ENCODE measurements at places on chromosomes 3 and 15. TPM values are rescaled to one million over a fixed set of nuclear protein-coding genes. Genes with fewer than 3 reads are reported as not detected.
A peak's percentile ranks its signal among the peaks of the same experiment; 100 is the strongest.

The PDCD7 gene
- total RNA-seq: 34.3 TPM

The HRG gene
- total RNA-seq: not detected

The EHHADH gene
- 5.4 TPM for total RNA-seq

The PSTPIP1 gene
- 93.4 TPM for total RNA-seq

The CCDC54 gene
- not detected for total RNA-seq

DNA sequence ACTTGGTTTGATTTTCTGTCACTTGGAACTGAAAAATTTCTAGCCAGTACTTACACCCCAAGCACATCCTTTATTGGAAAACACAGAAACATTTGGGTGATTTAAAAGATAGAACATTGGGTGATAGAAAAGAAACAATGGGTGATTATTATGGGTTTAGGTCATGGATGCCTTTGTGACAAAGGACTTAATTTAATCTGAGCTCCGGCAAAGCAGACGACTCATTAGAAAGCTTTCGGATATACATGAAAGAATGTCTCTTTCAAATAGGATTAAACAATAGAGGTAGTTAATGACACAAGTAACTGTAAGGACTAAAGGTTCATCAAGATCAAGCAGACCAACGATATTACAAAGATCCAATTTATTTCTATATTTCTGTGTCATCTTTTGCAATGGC is 37.3 kb upstream of the CNTN4 start:
- no peak for DNase-seq

GRCh38 chr3:184229394-184230080 is at the start of gene VWA5B2:
VWA5B2 (plus strand) TSS chr3:184229585; CDS start chr3:184230529, 944 bp downstream.
- DNase-seq: peak; percentile 87

DNA sequence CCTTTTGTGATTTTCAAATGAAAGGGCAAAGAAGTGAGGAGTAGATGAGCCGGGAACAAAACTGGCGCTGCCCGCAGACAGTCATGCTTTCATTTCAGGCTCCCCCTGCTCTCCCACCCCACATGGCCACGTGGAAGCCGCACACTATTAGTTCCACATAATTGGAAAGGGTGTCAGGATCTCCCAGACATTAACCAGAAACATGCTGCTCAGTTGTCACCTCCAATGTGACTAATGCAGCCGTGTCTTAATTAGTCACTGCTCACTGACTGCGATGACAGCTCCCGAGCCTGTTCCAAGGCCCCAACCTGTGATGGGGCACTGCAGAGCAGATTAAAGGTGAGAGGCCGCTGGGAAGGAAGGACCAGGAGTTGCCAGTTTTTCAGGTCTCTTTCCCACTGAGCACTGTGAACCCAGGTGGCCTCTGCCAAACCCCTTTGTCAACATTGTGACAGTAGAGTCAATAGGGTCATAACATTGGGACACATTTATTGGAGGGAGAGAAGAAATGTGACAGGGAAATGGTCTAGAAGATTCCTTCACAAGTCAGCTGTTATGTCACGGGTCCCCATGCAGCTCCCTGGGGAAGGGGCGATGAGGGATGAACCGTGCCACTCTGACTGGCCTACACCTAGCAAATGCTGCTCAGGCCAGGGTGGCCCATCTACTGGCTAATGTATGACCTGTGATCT is 38.6 kb upstream of the SFMBT1 start:
- no peak for DNase-seq

DNA sequence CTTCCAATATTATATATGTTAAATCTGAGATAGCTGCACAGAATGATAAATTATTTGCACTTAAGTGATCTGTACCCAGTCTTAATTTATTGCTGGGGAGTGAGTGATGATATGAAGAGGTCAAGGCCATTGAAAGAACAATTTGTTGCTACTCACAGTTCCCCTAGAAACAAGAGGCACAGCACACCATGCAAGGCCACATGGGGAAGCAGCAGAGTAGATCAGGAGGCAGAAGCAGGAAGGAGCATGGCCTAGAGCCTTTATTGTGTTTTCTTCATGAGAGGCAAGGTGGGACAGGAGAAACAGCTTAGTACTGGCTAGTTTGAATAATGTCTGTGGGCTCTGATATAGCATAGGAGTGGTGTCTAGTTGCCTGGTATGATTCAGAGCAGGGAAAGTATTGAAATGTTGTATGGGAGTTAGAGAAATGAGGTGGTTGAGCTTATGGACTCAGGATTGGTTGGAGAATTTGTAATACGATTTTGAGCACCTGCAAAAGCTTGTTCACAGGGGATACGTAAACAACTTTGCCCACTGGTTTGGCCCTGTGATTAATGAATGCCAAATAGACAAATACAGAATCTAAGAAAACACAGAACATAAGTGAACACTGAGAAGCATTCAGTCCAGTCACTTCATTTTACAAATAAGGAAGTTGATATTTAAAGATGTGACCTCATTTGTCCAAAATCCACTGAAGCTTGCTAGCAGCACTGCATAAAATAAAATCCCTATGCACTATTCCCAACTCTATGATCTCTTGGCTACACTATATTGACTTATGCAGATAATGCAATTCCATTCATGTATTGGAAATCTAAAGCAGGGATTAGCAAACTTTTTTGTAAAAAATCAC is 71.7 kb downstream of the TMCO5A start:
- no peak for DNase-seq

DNA sequence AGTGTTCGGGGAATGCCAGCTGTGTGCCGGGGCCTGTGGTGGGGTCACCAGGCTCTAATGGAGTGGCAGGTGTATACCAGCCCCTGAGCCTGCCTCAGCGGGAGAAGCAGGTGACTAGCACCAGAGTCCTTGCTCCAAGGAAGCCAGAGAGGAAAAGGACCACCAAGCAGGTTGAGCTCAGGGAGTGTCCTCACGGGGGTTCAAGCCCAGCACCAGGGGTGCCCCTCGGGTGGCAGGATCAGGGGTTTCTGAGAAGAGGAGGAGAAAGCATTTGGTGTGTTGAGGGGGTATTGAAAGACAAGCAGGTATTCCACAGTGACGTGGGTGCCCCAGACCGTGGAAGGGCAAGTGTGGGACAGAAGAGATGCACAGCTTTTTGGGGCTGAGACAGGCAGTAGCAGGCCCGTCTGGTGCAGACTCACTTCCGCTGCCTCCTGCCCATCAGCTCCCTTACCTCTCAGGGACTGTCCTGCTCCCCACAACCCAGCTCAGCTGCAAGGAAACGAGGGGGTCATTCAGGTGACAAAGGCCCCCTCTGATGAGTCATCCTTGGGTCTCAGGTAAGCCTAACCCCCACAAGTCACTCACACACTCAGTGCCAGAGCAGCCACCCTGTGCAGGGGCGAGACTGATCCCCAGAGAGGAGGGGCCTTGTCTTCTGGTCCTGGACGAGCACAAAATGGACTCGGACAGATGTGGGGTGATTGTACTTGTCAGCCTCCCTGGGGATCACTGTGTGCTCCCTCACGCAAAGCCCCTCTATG is 21.4 kb upstream of the POC1A start:
- no peak for DNase-seq

DNA sequence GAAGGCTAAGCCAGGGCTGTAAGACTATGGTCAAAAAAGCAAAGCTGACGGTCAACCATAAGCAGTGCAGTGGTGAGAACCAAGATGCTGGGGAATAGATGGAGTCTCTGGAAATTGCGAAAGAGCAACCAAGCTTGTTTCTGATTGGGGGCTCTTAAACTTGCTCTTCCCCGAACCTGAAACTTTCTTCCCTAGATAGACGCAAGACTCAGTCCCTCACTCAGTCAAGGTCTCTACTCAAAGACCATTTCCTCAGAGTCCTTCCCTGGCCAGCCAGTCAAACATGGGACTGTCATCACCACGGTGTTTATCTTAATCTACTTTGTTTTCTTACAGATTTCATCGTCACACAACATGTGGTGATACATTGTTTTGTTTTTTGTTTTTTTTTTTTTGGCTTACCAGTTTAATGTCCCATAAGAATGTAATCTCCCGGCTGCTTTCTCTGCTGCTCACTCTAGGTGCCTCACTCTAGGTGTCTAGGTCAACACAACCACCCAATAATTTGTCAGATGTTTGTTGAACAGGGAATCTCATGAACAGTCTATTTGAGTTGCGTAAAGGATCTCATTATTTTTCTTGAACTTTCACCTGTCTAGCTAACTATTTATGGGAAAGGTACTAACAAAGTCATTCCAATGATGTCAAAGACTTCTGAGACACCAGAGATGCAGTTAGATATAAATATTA is 495.4 kb downstream of the FOXP1 start:
- DNase-seq: no peak

DNA sequence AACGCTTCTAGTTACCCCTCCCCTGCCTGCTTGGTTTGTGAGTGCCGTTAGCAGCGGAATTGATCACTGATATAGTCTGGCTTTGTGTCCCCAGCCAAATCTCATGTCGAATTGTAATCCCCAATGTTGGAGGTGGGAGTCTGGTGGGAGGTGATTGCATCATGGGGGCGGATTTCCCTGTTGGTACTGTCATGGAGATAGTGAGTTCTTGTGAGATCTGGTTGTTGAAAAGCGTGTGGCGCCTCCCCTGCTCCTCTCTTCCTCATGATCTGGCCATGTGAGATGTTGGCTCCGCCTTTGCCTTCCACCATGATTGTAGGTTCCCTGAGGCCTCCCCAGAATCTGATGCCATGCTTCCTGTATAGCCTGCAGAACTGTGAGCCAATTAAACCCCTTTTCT is 47.3 kb upstream of the PGPEP1L start:
- no peak for DNase-seq

GRCh38 chr3:44712455-44713075 is at the start of gene ZNF502:
ZNF502 (plus strand) TSS chr3:44712660; CDS start chr3:44720262, 7,602 bp downstream.
- peak; percentile 71 for DNase-seq

DNA sequence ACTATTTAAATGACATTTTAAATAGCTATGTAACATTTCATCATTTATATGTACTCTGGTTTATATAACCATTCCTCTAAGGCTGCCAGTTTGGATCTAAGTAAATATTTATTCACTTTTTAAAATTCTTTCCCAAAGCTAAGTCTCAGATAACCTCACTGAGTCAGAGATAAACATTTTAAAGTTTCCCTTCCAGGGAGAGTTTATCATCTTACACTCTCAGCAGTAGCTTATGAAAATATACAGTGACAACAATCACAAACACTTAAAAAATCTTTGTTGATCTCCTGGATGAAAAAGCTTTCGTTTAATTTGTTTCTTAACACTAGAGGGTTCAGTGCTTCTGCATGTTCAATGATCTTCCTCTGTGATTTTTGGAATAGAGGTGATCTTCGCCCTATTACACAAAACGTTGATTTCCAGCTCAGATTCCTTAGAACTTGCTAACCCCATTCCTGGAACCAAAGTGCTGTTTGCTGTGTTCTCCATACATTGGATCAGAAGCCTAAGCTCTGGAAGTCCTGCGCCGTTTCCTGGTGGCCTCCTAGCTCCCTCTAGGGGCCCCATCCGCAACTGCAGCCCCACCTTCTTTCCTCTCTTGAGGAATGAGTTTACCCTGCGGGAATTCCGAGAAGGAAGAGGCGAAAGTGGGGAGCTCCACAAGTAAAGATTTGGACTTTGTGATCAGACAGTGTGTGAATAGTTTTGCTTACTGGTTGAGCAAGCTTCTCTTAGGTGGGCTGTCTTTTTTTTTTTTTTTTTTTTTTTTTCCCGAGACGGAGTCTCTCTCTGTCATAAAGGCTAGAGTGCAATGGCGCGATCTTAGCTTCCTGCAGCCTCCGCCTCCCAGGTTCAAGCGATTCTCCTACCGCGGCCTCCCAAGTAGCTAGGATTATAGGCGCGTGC is 29.3 kb upstream of the SACM1L start:
- peak; percentile 13 for DNase-seq

- no peak for DNase-seq
Measured at GRCh38 chr15:74868059-74868458, 5.1 kb downstream of the SCAMP2 start.

GRCh38 chr15:51625236-51625635 is 2.7 kb upstream of the DMXL2 start:
- no peak for DNase-seq

GRCh38 chr15:70270752-70271111 is 173.0 kb upstream of the TLE3 start:
- DNase-seq: no peak

- no peak for DNase-seq
Measured at GRCh38 chr3:45095916-45096526, 50.2 kb downstream of the CDCP1 start.

GRCh38 chr3:73140772-73141442 is 79.4 kb downstream of the EBLN2 start:
- no peak for DNase-seq

DNA sequence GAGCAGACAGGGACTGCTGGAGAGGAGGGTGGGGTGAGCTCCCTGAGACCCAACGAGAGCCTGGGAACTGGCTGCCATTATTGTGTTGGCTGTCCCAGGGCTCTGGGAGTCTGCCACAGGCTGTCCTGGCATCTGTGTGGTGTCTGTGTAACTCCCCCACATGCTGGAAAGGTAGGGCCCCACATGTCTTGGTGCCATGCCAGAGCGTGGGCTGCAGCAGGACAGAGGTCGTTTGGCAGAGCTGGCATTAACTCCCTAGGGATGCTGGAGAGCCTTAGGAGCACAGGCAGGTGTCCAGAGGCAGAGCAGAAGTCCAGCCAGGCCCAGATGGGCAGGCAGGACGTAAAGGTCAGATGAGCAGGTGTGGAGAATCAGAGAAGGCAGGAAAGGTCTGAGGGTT is 9.7 kb downstream of the TIMP4 start:
- no peak for DNase-seq

- no peak for DNase-seq
Measured at GRCh38 chr3:69212411-69213160, 90.2 kb upstream of the LMOD3 start.

- DNase-seq: no peak
Measured at GRCh38 chr3:73215901-73216300, 154.4 kb downstream of the EBLN2 start.

DNA sequence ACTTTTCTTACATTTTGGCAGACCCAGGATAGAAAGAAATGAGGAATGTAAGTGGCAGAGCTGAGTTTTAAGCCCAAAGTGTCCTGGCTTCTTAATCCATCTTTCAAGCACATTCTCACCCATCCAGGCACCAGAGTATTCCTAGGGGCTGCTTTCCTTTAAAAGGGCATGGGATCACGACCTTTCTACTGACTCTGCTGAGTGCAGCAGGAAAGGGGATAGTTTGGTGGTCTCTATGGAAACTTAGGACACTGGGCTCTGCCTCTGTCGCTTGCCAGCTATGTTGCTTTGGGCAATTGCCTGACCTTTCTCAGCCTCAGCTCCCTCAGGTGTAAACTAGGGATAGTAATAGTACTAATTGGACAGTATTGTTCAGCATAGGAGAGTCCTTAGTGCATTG is 458.4 kb downstream of the PDCD6IP start:
- DNase-seq: no peak

GRCh38 chr15:78205856-78206255 is 28.5 kb downstream of the ACSBG1 start:
- DNase-seq: no peak

- no peak for DNase-seq
Measured at GRCh38 chr15:63888146-63888545, 54.4 kb upstream of the HERC1 start.

DNA sequence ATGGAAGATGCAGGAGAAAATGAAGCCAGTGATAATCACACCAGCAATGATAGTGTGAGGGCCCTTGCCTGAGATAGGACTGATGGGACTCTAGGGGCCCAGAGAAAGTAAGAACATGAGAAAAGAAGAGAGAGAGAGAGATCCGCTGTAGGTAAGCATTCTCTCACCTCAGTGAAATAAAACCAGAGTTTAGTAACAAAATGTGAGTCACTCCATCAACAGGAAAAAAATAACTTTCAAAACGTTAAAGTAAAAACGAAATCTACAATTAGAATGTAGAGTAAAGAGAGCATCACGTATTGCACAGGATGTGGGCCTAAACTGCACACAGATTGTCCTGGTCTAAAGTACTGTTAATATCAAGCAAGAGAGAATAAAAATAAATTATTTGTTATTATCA is 6.8 kb upstream of the PRSS50 start:
- DNase-seq: no peak

GRCh38 chr15:61196711-61197586 is 32.2 kb downstream of the RORA start:
- no peak for DNase-seq
